ENCODE measurements at places on chromosomes 12 and 14.

GRCh38 chr14:73833034-73833433, 18.6 kb upstream of the PTGR2 start:
- DNase-seq = no peak

DNA sequence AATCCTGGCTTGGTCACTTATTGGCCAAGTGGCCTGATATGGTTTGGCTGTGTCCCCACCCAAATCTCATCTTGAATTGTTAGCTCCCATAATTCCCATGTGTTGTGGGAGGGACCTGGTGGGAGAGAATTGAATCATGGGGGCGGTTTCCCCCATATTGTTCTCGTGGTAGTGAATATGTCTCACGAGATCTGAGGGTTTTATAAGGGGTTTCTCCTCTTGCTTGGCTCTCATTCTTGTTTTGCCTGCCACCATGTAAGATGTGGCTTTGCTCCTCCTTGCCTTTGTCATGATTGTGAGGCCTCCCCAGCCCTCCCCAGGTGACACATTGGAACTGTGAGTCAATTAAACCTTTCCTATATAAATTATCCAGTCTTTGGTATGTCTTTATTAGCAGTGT, 18.8 kb upstream of the P2RX4 start:
- no peak for DNase-seq

DNA sequence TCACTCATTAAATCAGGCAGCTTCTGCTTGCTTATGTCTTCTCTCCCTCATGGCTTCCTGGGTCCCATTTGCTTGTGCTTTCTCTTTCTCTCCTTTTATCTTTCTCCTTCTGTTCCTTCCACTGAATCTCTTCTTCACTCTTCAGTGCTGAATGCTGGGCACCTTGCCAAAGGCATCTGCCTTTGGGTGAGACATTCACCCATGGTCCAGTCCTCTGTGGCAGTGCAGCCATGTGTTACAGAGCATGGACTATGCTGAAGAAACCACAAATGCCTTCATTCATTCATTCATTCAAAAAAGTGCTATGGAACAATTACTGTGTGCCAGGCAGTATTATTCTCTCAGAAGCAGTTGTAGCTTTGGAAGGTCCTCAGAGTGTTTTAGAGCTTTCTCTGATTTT, 344.4 kb upstream of the STXBP6 start:
- DNase-seq = no peak

GRCh38 chr14:24094841-24095270, 745 bp downstream of the PCK2 start:
- DNase-seq = no peak

- no peak for DNase-seq
Observed at GRCh38 chr14:89014569-89014850, 190.1 kb downstream of the TTC8 start.

DNA sequence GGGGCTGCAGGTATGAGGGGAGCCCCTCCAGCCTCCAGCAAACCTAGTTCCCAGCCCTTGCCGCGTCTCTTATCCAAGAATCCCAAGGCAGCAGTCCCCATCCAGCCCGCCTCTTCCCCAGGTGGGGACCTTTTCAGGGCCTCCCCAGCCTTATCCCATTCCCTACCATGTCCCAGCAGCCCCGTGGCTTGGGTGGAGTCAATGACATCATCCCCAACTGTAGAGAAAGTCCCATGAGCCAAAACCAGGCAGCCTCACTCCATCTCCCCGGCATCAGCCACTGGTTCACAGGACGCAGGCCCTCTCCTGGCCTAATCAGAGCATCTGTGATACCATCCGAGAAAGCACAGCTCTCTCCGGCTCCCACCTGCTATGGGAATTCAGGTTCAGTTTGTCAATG, 131.0 kb downstream of the NCOR2 start:
- no peak for DNase-seq

- DNase-seq = no peak
Observed at GRCh38 chr12:67677166-67677565, 28.6 kb downstream of the DYRK2 start.

- DNase-seq = no peak
Observed at GRCh38 chr14:38040411-38040810, 167.3 kb upstream of the SSTR1 start.

DNA sequence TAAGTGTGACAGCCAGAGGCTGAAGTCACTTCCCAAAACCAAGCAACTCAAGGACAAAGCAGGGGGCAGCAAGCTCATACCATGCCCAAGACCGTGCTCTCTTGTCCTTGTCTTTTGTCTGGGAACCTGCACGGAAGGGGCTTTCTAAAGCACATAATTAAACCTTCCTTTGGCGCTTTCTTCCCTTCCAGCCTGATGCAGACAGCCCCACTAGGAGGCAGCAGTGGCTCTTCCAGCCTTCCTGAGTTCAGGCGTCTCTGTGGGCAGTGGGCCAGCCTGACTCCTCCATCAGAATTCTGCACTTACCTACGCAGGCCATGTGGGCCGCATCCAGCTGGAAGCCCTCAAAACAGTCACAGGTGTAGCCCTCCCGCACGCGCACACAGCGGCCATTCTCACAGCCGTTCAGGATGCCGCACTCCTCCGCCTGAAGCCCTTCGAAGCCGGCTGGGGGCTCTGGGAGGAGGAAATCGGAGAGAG, 7.6 kb downstream of the ISCA2 start:
- DNase-seq = no peak

DNA sequence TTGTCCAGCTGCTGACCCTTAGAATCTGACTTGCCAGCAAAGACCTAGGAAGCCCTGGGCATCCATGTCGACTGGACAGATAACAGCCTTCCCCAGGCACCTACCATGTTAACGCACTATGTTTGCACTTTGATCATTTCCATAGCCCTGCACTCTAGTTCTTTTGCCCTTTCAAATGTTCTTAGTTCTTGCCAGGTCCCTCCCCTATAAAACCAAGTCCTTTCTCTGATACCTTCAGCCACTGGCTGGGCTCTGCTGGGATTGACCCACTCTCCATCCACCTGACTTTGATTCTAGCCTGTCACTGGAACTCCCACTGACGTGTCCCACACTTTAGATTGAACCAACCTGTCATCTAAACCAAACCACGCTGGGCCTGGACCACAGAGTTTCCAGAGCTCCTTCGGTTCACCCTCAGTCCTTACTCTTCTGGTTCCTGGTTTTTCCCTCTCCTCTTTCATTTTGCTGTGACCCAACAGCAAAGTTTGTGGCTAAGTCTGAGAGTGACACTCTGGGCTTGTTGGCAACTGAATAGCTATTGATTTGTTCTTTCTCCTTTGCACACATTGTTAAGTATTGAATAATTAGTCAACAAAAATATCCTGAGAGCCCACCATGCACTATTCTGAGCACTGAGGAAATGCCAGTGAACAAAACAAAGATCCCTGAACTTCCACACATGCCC, 51.8 kb upstream of the STK38L start:
- DNase-seq = no peak

DNA sequence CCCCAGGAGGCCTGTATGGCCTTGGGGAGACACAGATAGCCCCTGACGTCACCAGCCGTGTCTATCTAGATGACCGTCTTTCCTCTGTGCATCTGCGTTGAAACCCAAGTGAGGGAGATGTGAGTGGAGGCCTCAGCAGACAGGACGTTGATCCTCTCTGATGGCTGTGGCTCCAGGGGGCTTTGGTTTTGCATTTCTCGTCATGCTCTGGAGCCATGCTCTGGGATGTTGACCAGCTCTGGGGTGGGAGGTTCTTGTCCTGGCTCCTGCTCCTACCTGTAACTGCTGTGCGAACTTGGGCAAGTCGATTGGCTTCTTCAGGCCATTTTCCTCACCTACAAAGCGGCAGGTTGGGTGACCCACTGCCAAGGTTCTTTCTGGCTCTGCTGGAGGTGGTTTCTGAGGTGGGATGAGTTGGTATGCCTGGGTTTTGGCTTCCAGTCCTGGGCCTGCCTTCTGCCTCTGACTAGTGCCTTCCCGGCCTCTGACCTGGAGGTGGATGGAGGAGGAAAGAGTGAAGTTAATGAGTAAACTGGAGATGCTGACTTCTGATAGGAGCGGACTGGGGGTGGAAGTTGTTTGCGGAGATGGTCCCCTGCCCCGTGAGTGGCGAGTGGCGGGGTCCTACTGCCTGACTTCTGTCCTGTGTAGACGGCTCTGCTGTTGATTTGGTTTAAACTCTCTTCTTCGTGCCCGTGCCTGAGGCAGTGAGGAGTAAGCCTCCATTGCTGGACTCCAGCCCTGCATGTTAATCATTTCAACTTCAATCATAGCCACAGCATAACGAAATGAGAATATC, 8.4 kb downstream of the TSPAN9 start:
- no peak for DNase-seq
